Stimulated activated CD4-positive, alpha-beta T cell treated with anti-CD3 and anti-CD28 coated beads, TNF-alpha, amount 100 ng/mL, for 24 hours (primary cell): ENCODE measurements at places on chromosomes 12 and 14.

GRCh38 chr12:89041078-89041477 is 311.2 kb downstream of the DUSP6 start:
- no peak for DNase-seq

GRCh38 chr14:104315169-104315568 is 176.8 kb downstream of the KIF26A start:
- no peak for DNase-seq

DNA sequence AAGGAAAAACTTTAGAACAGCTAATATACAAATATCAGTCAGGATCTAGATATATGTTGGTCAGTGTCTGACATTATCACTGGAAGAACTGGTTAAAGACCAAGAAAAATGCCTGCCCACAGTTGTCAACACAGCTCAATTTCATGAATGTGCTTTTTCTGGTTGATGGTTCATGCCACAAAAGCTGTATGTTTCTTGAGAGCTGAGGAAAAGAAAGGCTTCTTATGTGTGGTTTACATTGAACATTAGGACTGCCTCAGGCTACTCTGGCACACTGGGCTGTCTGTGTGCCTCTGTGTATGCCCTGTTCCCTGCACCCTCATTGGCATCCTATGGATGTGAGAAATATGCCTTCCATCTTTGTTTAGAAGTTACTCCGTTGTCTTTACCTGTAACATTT is 218.8 kb upstream of the RGS6 start:
- DNase-seq = no peak

- no peak for DNase-seq
These were observed 46.0 kb upstream of the CHST11 start for GRCh38 chr12:104410786-104411185.

GRCh38 chr12:54602661-54603060 is 14.2 kb upstream of the PPP1R1A start:
- DNase-seq = no peak

DNA sequence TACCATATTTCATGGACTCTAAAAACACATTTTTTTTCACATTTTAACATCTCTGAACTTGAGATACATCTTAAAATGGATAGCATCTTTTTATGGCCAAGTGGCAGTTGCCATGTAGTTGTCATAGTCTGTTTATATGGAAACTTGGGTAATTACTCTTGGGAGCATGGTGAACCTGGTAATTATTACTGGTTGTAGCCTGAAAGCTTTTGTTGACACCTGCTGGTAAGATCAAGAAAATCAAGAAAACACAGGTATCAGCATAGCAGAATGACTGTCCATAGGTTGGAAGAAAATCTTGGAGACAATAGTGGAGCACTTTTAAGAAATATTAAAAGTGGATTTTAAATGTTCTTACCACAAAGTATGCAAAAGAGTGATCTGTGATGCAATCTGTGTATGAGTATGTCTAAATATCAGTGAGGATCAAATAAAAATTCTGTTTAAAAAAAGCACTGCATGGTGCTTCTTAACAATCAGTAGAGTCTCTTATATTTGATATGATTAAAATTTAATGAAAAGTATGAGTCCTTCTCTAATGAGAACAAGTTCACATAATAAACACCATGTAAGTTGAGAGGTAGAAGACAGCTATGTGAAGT is 44.2 kb downstream of the TTC8 start:
- no peak for DNase-seq

GRCh38 chr12:92223481-92223880 is 77.8 kb upstream of the BTG1 start:
- no peak for DNase-seq

- no peak for DNase-seq
These were observed 27.5 kb upstream of the DCN start for GRCh38 chr12:91210144-91210543.

- DNase-seq = no peak
These were observed 231.5 kb downstream of the NUBPL start for GRCh38 chr14:31792726-31793125.

GRCh38 chr12:109743076-109743910 is 29.7 kb downstream of the FAM222A start:
- DNase-seq = no peak

DNA sequence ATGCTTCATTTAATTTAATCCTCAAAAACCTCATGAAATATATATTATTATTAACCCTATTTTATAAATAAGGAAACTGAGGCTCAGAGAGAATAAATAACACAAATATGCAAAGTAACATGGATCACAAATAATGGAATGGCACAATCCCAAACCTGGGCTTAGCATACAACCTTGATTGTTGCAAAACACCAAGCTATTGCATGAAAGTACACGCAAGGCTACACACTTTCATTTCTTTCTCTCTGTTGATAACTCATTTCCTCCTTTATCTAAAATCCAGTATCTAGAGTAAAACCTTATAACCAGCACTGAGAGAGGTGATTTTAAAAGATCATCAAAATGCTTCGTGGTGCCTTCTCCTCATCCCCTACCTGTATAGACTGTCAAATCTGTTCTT is 2.8 kb upstream of the DAAM1 start:
- DNase-seq = no peak

DNA sequence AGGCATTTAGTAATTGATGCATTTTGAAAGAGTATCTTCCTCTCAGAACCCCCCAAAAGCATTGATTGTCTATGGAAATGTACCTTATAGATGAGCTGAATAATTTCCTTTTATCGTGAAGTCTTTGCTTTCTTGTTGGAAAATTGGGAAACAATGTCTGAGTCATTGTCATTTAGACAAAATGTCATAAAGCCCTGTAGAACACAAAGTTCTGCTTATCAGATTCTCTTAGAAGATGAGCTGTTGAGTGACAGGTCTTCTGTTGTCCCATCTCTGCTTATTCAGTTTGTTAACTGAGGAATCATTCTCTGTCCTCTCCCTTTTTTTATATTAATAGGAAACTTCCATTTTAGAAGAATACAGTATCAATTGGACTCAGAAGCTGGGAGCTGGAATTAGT is 22.9 kb downstream of the MAPKAPK5 start:
- no peak for DNase-seq

DNA sequence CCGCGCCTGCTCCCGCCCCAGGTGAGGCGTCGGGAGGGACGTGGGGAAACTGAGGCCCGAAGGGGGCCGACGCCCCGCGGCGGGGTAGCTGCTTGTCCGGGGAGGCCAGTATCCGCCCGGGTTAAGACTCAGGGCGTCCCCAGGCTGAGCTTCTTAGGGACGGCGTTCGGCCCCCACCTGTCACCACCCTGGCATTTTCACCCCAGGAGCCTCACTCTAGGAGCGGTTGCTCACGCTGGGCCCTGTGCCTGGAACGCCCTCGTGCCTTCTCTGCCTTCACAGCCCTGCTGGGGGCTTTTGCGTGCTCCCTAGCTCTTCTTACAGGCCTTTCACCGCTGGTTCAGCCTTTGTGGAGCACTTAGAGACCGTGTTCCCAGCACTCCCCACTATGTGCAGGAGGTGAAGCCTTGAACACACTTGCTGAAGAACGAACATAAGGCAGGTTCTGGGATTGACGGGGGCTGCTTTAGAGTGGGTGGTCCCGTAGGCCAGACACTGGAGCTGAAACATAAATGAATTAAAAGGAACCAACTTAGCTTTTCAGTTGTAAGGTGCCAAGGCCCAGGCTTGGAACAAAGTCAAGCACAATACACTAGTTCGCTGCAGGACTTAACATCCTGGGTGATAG is 601 bp downstream of the ZNF839 start:
- DNase-seq = no peak

GRCh38 chr12:54038871-54039414 is 6.1 kb downstream of the HOXC5 start:
- no peak for DNase-seq

- DNase-seq = no peak
These were observed 21.7 kb downstream of the CAPRIN2 start for GRCh38 chr12:30732954-30733637.
